ENCODE measurements at places on chromosomes 16 and 17.

- no peak for DNase-seq
Observed at GRCh38 chr16:23512168-23512695, 1.9 kb upstream of the GGA2 start.

DNA sequence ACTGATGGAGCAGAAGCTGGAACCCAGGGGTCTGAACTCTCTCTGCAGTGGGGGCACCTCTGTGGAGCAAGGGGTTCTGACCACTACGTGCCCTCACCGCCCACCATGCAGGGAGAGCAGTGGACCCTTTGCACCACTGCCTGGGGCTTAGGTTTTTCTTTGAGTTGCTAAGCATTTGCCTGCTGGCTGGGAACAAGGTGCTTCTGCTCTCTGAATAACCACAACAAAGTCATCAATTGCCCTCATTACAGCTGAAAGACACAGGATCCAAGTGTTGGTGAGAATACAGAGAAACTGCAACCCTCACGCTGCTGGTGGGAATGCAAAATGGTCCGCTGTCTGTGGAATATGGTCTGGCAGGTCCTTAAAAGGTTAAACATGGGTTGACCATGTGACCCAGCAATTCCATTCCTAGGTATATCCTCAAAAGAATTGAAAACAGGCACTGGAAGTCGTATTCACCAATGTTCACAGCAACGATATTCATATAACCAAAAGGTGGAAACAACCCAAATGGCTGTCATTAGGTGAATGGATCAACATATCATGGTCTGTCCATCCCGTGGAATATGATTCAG lies 22.8 kb downstream of the NLRC3 start:
- DNase-seq: no peak

DNA sequence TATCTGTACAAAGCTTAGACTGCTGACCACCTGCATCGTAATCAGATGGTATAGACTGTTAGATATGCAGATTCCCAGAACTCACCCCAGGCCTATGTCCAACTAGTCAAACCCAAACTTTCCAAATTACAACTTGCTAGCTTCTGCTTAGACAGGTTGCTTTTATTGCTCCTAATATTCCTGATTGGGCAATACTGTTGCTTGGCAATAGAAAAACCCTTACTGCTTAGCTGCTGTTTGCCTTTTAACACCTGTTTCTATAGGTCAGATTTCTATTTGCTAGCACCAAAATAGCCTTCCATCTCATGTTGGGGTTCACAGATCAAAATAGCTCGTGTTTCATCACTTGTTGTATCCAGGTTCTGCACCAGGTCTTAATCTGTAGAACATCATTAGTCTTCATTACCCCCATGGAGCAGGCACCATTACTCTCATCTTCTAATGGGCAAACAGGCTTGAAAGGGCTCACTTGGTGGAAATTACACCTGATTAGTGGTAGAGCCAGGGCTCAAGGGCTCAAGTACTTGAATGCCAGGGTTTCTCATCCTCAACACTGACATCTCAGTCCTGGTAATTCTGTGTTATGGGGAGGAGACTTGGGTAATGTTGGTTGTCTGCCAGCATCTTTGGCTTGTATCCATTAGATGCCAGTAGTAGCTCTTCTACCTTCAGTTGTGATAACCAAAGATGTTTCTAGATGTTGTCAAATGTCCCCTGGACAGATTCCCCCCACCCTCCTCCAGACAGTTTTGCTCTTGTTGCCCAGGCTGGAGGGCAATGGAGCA lies 2.7 kb downstream of the ZP2 start:
- no peak for DNase-seq

- DNase-seq: no peak
Observed at GRCh38 chr17:53253956-53254597, 568.6 kb upstream of the KIF2B start.

DNA sequence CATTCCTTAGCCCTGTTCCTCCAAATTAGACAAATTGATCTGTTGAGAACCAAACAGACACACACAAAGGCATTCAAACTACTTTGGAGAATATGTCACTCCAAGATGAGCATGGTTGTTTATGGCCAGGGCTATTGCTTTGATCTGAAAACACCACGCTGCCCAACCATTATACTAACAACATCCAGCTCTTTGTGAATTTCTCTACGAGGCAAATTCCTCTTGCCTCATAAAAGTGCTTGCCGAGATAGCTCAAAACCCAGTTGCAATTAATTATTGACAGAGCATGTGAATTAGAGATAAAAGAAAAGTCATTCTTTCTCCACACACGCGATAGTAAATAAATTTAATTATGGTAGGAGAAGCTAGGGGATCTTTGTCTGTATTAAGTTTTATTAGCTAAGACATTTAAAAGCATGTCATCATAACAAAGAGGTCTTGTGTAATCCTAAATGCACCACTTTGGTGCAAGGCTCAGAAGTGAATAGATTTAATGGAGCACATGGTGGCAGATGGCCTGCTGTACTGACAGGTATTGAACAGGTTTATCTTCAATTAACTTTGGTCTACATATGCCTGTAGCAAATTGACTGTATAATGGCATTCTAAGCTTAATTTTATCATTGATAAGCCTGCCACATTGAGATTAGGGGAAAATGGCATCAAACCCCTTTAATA lies 441.8 kb downstream of the HS3ST4 start:
- no peak for DNase-seq

GRCh38 chr17:43399839-43400328 lies 1.1 kb downstream of the ARL4D start:
- DNase-seq: no peak

- no peak for DNase-seq
Observed at GRCh38 chr17:55304171-55304859, 39.6 kb downstream of the HLF start.

- no peak for DNase-seq
Observed at GRCh38 chr16:60686824-60687223, 1349.4 kb downstream of the CDH8 start.

DNA sequence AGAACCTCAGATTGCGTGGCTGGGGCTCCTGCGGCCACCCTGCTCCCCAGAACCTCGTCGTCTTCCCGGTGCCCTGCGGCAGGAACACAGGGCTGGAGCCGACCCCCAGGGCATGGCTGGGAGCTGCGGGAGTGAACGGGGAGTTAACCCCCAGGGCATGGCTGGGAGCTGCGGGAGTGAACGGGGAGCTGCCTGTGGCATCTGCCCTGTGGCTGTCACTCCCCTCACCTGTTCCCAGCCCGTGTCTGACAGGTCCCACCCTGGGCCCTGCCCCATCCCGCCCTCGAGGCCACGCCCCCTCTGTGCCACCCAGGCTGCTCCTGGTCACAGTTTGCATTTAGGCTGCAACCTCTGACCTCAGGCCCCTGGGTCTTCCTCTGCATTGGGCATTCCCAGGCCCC lies 39.4 kb upstream of the ACSF3 start:
- no peak for DNase-seq

GRCh38 chr17:49755663-49756283 lies 8.2 kb downstream of the FAM117A start:
- no peak for DNase-seq

DNA sequence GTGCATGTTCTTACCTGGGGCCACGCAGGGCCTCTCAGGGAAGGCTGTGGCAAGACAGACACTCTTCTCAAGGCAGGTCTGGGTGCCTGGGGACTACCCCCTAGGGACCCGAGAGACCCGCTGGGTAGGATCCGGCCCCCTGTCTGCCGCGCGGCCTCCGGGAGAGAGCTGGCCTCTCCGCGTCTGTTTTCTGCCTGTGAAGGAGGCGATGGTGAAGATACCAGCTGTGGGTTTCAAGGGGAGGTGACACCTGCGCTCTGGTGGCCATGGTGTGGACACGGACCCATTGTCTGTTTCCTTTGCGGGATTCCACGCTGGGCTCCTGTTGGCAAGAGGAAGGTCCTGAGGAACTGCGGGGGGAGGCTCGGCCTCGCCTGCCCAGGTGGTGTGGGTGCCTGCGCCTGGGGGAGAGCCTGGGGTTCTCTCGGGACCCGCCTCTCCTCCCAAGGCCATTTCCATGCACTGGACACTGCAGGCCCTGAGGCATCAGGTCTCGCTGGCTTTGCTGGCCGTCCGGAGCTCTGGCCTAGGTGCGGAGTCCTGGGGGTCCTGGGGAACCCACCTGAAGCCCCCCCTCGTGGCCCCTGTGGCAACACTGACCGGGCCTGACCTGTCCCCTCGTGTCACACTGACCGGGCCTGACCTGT lies 12.2 kb upstream of the METRNL start:
- DNase-seq: no peak

DNA sequence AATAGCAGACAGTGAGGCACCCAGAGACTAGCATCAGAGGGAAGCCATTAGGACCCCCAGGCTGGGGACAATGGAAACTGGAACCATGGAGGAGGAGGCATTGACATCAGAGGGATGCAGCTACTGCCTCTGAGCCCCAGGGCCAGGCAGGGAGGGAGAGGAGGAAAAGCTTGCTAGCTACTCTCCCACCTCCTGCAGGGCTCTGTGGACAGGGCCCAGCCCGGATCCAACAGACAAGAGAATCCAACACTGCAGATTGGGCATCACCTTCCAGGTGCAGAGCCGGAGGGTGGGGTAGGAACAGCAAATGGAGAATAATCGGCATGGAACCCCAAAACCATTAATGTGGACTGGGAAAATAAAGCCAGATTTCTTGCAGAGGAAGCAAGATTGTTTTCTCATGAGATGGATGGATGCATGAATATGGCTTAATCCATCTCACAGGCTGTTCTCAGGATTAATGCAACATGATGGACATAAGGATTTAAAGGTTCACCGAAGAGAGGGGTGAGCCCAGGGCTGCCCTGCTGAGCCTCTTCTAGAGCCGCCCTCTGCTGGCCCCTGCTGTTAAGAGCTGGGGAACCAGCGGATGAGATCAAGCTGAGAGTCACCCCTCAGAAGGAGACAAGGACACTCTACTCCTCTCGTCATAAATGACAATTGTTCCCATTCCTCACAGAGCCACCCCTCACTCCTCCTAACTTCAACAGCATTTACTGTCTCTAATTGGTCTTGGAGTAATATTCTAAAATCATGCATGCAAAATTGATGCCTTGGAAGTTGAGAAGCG lies 48.8 kb downstream of the DNAH3 start:
- DNase-seq: no peak

DNA sequence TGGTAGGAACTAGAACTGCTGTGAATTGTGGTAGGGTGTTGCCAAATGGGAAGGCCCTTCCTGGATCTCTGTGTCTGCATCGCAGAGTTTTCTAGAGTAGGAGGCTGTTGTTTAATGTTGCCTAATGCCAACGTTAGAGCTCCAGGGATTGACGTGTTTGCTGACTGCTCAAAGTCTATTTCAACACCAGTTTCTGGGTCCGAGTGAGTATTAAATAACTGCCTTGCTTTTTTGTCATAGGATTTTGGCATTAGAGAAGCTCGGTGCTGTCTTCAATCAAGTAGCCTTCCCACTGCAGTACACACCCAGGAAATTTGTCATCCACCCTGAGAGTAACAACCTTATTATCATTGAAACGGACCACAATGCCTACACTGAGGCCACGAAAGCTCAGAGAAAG lies 40.0 kb downstream of the SF3B3 start:
- DNase-seq: peak; percentile 27

- no peak for DNase-seq
Observed at GRCh38 chr16:66901626-66902025, 17.1 kb downstream of the CDH16 start.

DNA sequence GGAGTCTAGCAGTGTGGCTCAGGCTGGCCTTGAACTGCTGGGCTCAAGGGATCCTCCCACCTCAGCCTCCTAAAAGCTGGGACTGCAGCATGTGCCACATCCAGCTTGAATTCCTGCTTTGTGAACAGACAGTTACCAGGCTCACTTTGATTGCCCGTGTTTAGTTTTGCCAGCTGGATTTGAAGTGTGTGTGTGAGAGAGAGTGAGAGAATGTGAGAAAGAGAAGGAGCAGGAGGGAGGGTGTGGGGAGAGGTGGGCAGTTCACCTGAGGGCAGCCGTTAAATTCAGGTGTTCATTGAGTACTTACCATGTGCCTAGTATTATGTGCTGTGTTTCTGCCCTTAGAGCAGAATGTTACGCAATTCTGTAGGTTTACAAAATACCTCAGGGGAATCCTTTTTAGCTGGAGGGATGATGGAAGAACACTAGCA lies 4.7 kb downstream of the DUSP14 start:
- no peak for DNase-seq

- peak; percentile 92 for DNase-seq
Observed at GRCh38 chr17:67390646-67391361, 13.7 kb downstream of the PITPNC1 start.

DNA sequence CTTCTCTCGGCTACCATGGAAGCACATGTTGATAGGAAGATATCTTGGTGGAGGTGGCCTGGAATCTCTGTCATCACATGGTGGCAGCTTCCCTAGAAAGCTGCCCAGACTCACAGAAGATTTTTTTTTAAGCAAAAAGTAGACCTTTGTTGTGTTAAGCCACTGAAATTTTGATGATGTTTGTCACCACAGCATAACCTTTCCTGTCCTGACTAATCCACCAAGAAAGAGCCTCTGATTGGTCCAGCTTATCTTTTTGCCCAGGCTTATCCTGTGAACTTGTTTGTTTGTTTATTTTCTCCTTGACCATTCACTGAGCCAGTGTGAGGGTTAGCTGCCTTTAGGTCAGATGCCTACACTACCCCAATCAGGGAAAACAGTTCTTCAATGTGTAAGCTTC lies 96.5 kb upstream of the LHX1 start:
- no peak for DNase-seq

DNA sequence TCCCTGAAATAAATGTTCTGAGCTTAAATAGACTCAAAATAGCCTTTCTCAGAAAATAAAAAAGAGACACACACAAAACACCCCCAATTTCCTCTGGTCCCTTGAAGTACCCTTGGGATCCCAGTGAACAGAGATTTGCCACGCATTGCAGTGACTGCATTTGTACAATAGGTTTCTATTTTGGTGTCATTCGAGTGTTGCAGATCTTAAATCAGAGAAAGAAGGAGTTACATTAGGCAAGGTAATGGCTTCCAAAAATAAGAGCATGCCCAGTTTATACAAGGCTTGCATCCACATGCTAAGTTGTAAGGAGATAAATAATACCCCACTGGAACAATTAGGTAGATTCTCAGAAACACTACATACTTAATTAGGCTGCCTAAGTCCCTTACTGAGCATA lies 2.2 kb downstream of the TOX3 start:
- no peak for DNase-seq

DNA sequence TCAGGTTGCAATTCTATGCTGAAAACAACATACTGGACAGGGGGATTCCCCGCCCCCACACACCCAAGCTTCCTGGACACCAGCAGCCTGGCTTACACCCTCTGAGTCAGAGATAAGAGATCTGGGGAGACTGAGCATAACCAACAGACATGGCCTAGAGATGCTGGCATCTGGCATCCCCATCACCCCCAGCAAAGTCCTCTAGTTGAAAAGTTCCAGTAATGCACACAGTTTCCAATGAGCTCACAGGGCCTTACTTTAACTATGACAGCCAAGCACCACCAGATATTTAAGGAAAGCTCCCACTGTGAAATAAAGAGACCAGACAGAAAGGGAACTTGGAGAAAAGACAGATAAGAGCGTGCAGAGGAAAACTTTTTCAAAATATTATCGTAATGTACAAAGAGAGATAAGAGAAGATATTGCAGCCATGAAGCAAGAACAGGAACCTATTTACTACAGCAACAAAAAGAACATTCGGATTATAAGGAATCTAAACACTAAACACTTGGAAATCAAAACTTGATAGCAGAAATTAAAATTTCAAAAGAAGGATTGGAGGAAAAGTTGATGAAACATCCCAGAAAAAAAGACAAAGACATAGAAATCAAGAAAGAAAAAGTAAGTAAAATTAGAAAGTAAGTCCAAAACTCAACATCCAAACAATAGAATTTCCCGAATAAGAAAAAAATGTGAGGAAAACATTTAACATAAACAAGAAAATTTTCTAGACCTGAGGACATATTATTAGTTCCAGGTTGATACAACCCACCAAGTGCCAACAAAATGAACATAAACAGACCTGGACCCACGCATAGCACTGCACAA lies 17.2 kb upstream of the ALOX15 start:
- peak; percentile 58 for DNase-seq

- DNase-seq: no peak
Observed at GRCh38 chr17:5619088-5619740, 34.9 kb upstream of the NLRP1 start.

All from bronchial epithelial cell (primary cell).